ENCODE measurements at places on chromosomes 7 and 10.
A peak's percentile ranks its signal among the peaks of the same experiment; 100 is the strongest.

DNA sequence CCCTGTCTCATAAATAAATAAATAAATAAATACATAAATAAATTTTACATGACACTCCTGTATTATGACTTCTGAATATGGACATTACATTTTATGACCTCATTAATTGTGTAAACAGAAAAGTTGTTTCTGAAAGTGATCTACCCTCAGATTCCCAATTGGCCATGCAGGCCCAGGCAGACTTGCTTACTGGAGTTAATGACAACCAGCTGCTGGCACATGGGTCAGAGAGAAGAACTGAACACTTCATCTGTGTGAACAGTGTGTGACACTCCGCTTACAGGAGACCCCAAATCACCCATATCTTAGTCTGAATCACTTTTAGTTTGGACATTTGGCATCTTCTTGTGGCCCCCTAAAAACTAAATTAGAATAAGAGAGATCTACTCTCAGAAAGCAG is 31.4 kb downstream of the PARP12 start:
- no peak for DNase-seq

GRCh38 chr7:41315764-41316163 is 387.1 kb downstream of the INHBA start:
- no peak for DNase-seq

- DNase-seq, result no peak
Observed at GRCh38 chr7:139854803-139855497, 25.9 kb downstream of the TBXAS1 start.

- no peak for DNase-seq
Observed at GRCh38 chr10:59905731-59906416, 482 bp downstream of the CCDC6 start.

DNA sequence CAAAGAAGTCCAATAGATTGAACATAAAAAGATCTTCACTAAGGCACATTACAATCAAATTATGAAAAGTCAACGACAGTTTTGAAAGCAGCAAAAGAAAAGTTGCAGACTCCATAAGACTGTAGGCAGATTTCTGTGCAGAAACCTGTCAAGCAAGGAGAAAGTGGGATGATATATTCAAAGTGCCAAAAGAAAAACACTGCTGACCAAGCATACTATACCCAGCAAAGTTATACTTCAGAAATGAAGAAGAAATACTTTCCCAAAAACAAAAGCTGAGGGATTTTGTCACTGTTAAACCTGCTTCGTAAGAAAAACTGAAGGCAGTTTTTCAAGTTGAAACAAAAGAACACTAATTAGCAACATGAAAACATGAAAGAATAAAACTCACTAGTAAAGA is 145.5 kb downstream of the ZEB1 start:
- DNase-seq, result no peak

DNA sequence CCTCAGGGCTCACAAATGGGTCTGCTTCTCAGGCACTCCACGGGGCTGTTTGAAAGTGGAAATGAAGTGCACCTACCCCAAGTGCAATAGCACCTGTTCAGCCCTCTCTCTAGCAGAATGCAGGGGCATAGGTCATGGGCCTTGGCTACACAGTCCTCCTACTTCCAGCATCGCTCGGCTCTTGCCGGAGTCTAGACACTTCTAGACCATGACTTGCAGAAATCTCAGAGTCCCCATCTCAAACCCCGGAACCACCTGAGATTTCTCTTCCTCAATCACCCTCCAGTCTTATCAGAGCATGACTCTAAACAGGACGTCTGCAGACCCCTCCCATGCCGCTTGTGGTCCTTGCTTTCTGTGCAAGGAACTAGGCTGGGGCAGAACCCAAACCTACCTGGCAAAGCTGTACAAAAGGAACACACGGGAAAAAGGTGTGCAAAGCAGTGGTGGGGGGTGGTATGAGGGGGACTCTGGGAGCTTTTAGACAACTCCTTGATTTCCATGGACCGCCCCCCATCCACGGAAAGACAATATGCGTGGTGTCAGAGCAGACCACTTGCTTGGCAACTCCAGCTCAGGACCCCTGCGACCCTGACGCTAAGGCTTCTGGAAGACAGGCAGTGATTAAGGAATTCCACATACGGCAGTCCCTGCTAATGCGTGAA is 13.8 kb downstream of the TMEM273 start:
- no peak for DNase-seq

DNA sequence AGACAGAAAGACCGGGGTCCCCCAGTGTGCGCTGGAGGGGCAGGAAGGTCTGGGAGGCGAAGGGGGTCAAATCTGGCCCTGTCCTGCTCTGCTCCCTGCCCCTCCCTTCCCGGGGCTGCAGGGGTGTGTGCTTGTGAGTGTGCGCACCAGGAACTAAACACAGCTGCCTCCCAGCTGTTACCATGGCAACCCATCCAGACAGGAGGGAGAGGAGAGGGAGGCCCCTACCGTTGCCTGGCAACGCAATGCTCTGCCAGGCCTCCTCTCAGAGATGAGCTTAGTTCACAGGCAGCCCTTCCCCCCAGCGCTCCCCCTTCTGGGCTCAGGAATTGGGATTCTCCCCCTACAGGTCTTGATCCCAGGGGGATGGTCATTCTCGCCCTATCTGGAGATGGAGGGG is 6.1 kb downstream of the NYAP1 start:
- DNase-seq, result peak; percentile 98

GRCh38 chr10:14407567-14407966 is 76.8 kb upstream of the FRMD4A start:
- no peak for DNase-seq

GRCh38 chr10:63205421-63205820 is 72.3 kb downstream of the NRBF2 start:
- DNase-seq, result no peak

DNA sequence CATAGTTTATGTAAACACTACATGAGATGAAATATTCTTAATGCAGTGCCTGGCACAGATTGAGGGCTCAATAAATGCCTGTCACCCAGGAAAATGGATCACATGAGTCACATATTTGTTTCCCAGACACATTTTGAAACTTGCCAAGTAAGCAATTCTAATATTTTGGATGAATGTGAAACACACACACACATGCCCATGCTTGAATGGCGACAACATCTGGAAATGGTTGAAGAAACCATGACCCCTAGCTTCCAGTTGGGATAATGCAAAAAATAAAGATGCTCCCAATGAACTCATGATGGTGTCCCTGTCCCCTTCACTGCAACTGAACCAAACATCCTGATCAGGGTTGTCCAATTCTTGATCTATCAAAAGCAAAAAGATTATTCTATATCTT is 797.3 kb downstream of the XPNPEP1 start:
- DNase-seq, result no peak

GRCh38 chr10:6458814-6459213 is 121.3 kb downstream of the PRKCQ start:
- DNase-seq, result no peak

- DNase-seq, result no peak
Observed at GRCh38 chr7:129492391-129492790, 9.9 kb upstream of the SMKR1 start.

DNA sequence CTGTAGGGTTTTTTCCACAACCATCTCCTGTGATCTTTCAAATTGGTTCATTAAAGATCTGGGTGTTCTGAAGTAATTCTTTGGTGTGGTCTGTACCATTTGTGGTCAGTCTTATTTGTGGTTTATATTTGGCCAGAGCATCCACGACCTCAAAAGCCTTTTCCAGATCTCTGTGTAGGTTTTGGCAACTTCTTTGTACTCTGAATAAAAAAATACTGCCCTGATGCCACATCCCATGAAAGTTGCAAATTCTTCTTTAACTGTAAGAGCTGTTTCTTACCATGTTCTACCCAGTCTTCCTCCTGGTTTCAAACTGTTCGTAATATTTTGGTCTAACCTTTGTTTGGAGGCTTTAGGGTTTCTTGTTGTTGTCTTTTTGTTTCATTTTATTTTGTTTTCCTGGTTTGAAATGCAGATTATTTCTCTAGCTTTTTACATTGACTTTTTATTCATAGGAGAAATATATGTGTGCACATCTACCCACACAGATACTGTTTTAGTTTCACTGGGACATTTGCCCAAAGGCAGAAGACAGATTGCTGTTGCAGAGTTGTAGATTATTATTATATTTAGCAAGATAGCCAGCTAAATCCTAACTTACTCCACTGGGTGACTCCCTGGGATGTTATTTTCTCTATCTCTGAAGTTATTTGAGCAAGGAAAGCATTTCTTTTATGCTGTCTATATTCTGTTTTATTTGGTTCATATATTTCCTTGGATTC is 123.2 kb upstream of the SAMD8 start:
- DNase-seq, result no peak

- no peak for DNase-seq
Observed at GRCh38 chr7:45650404-45651394, 76.5 kb downstream of the ADCY1 start.

DNA sequence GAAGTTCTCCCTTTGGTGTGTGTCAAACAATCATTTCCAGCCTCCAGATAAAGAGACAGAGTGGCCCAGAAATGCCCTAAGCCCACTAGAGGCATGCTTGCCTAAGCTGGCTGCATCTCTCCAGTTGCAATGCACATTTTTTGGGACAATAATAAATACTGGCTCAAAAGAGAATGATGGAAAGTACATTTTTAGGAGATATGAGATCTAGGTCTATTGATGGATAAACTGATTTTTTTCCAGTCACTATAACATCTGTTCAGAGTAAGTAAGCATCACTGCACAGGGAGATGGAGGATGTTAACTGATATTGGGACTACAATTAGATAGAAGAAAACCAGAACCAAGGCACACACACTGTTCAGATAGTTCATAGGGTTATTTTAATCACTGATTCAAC is 553.0 kb downstream of the GRM8 start:
- peak; percentile 29 for DNase-seq
